ENCODE measurements at places on chromosomes 1 and 21.

DNA sequence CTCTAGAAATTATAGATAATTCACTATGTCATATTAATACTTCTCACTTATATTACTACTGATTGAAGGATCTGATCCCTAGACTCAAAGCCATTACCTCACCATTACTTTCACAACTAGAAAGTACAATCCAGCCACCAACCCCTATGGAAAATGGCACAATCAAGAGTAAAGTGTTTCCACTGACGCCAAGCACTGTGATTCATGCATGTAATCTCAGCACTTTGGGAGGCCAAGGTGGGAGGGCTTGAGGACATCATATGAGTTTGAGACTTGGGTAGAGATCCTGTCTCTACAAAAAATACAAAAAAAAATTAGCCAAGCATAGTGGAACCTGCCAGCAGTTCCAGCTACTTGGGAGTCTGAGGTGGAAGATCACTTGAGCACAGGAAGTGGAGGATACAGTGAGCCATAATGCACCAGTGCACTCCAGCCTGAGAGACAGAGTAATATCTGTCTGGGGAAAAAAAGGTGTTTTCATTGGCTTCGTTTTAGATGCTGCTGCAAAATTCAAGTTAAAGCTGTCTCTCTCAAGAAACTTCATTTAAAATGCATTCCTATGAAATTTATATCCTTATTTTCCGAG, 126.5 kb downstream of the AKT3 start:
- DNase-seq: no peak

- DNase-seq: no peak
Measured at GRCh38 chr1:73626326-73626725, 571.6 kb downstream of the LRRIQ3 start.

GRCh38 chr21:34075760-34076660, 2.6 kb downstream of the MRPS6 start:
- DNase-seq: no peak

DNA sequence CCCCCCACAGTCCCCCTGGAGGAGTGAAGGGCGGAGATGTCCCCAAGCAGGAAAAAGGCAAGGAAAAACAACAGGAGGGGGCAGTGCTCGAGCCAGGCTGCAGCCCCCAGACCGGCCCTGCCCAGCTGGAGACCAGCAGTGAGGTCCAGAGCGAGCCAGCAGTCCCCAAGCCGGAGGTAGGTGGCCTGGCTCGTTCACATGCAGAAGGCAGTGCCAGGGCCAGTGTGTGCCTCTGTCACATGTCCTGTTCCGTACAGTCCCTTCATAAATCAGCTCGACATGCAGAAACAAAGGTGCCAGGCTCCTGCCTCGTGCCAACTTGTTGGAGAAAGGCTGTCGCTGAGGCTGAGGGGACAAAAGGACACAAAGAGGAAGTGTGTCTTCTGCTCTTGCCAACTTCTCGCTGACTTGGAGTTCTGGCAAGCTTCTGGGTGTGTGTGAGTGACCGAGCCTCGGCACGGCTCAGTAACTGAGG, 24.1 kb upstream of the MPZL1 start:
- no peak for DNase-seq

GRCh38 chr1:226603858-226604559, 55.4 kb downstream of the STUM start:
- DNase-seq: no peak
